Activated naive CD4-positive, alpha-beta T cell (primary cell): ENCODE measurements at places on chromosomes 5 and 9.

- DNase-seq = no peak
Observed at GRCh38 chr9:136946228-136947027, 1.4 kb downstream of the C8G start.

DNA sequence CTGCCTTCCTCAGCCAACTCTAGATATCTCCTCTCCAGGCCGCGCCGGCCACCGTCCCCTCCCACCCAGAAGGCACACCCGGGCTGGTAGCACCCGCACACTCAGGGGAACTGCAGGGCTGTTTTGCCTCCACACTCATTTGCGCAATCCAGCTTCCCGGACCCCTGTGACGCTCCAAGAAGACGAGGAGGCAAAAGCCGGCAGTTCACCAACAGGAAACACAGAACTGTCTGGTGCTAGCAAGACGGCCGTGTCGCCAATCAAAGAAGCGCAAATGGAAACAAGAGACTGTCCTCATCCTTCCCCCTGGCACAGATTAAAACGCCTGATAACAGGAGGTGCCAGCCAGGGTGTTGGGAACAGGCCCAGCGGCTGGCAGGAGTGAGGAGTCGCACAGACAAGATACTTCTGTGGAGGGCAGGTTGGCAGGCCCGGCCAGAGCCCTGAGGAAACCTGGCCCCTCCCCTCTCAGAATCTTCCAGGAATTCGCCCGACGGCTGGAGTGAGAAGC is 7.8 kb downstream of the AGPAT2 start:
- DNase-seq = no peak

DNA sequence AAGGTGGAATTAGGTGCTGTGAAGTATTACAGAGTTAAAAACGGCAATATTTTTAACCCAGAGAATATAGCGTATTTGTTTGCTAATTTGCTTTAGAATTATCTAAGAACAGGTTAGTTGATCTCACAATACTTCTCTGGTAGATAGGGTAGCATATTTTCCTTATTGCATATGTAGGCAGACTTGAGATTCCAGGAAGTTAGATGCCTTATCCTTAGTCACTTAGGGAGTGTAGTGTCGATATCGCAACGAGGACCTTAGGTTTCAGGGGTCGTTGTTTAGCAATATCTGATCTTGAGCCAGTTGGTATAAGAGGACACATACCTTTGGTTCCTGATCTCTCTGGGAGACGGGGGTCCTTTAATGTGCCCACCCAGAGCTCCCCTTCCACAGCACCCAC is 28.5 kb upstream of the IL6ST start:
- no peak for DNase-seq

GRCh38 chr9:81832571-81833285 is 95.5 kb upstream of the SPATA31D4 start:
- DNase-seq = no peak
